CD4-positive, alpha-beta T cell treated with Interleukin-17A for 1 hour (primary cell): ENCODE measurements at places on chromosomes 13 and 19.

- DNase-seq, result no peak
Observed at GRCh38 chr13:42836930-42837690, 55.7 kb downstream of the FAM216B start.

GRCh38 chr19:6048793-6049405, 61.4 kb downstream of the RFX2 start:
- peak; percentile 82 for DNase-seq

GRCh38 chr13:113567681-113568080, 16.9 kb upstream of the TFDP1 start:
- no peak for DNase-seq

DNA sequence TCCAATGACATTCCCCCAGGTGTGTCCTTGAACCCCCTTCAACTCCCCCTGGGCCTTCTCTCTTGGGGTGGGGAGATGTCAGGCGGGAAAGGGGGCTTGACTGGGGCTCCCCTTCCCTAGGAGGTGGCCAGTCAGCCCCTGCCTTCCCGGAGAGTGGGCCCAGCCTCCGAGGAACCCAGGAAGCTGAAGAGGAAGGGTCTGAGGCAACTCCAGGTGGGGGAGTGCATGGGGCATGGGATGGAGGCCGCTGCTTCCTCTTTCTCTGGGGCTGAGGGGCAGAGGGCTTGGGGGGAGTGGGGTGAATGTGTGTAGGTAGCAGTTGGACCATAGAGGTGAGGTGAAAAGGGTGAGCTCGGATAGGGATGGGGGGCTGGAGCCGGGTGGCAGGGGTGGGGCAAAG, 2.7 kb upstream of the INAFM1 start:
- DNase-seq, result no peak

DNA sequence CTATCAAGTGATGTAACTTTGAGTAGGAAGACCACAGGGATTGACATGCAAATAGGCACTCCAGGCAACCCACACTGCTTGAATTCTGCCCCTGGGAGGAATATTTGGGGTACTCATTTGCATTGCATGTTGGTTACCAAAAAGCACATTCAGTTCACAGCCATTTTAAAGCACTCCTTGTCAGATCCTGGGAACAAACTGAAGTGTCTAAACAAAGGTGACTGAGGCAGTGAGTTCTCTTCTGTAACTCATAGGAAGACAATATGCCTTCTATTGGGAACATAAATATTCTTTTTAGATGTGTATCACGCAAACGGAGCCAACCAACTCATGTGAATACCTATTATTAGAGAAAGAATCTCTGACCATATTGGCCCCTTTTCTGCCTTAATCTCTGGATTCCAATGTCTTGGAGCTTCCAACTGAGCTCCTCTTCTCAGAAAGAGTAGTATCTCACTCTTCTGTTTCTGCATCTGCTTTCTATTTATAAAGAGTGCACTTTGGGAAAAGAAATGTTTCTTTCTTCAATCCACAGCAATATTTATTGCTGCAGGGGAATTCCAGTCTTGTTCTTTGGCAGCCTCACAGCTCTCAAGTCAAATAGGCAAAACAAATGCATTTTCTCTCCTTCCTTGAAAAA, 125.7 kb upstream of the NBEA start:
- no peak for DNase-seq

- DNase-seq, result peak; percentile 88
Observed at GRCh38 chr19:5961969-5962945, 15.7 kb downstream of the RANBP3 start.

DNA sequence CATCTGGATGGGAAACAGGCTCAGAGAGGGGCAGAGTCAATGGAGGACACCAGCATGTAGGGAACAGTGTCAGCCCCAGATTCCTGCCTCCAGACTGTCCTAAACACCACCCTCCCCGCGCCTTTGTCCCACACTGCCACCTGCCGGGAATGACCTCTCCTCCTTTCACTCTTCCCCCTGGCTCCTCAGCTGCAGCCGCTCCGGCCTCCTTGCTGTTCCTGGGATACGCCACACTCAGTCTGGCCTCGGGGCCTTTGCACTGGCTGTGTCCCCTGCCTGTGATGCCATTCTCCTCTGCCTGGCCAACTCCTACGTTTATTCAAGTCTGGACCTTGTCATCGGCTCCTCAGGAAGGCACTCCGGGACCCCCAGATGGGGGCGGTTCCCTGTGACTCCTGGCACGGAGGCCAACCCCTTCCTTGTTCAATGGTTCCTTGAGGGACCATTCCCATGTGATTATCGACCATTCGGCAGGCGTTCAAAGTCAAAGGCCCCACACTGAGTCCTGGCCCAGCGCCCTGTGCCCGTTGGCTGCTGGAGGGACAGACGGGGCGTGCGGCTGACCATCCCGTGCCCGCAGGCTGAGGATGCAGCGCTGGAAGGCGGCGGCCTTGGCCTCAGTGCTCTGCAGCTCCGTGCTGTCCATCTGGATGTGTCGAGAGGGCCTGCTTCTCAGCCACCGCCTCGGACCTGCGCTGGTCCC, 15.8 kb downstream of the FUT6 start:
- DNase-seq, result no peak

DNA sequence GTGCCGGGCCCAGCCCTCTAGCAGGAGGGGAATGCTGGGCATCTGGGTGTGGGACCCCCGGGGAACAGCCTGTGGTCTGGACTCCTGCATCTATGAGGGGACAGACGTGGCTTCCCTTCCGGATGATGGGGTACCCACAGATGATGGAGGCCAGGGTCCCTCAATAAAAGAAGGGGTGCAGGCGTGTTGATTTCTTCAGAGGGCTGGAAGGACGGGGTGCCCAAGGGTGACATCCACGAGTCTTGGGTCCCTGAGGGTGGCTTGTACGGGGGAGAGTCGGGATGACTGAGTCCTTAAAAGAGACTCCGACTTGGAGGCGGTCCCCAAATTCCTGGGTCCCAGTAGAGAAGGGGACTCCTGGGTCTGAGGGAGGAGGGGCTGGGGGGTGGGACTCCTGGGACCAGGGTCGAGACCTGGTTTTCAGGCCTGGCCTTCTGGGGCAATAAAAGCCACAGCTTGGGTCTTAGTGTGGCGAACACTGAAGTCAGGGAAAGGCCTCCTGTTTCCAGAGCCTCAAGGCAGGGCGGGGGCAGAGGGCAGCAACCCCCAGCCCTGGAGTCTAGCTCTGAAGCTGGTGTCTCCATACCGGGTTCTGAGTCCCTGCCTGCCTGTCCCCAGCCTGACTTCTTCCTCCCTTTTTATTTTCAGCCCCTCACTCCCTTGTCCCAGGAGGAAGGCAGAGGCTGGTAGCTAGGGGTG, 459 bp upstream of the GRIN2D start:
- no peak for DNase-seq

- DNase-seq, result no peak
Observed at GRCh38 chr13:45238945-45239795, 38.3 kb upstream of the KCTD4 start.

DNA sequence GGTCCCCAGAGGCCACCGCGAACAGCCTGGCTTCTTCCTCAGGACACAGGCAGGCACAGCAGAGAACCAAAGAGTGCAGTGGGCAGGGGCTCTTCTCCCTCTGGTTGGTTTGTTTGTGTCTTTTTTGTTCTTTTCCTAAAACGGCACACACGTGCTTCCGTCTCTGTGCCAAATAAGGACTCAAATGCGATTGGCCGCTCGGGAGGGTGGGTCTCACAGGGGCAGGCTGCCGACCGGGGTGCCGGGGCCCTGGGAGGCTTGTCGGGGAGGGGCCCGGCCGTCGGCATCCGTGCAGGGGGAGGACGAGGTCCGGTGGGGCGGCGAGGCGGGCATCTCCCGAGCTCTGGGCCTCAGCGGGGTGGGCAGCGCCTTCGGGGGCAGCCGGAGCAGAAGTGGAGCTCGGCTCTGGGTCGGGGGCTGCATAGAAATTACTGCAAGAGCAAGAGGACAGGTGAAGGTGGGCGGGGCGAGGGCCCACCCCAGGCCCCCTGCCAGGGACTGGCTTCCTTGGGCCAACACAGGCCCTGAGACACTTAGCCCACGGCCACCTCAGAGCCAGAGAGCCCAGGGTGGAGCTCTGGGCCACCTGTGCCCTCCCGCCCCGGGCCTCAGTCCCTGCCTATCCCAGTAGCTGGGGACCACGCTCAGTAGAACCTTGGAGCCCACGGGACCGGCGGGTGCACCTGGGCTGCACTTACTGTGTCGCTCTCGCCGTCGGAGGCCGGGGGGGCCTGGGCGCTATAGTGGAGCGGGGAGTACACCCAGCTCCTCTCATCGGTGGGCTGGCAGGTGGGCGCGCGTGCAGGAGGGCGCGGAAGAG, 6.4 kb upstream of the CACTIN start:
- DNase-seq, result no peak

- DNase-seq, result no peak
Observed at GRCh38 chr19:35585848-35586247, at the start of gene PMIS2. Gene PMIS2 (plus strand): TSS chr19:35586173. CDS start chr19:35586260, 87 bp downstream.

DNA sequence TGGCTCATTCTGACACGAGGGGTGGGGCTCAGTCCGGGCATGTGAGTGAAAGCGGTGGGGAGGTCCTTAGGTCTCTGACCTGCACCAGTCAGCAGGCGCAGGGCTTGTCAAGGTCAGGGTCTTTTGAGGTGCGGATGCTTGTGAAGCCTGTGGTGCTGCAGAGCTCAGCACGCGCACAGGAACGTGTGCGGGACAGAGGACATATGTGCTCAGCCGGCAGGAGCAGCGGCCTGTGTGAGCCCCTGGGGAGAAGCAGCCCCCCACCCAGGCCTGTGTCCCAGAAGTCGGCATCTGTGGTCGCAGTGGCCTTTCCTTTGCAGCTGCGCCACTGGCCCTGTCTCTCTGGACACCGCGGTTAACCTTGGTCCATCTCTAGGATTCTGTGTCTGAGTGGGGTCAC, 30.9 kb downstream of the ATP4B start:
- no peak for DNase-seq

DNA sequence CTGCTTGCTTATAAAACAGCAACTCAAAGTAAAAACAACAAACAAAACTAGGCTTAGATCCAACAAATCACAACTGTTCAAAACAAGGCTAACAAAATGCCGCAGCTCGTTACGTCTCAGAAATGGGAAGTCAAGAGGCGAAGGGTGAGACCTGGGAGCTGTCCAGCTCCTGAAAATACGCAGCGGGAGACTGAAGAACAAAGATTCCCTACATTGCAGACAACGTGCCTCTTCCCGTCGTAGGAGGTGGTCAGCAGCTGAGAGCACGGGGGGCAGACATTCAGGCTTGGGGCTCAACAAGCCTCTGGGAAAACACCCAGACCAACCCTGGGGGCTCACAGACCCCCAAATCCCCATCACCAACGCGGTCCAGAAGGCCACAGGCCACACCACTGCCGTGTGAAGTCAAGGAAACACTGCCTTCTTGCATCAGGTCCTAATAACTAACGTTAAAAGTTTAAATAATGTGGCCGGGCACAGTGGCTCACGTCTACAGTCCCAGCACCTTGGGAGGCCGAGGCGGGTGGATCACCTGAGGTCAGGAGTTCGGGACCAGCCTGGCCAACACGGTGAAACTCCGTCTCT, 13.5 kb downstream of the PLPP2 start:
- no peak for DNase-seq

DNA sequence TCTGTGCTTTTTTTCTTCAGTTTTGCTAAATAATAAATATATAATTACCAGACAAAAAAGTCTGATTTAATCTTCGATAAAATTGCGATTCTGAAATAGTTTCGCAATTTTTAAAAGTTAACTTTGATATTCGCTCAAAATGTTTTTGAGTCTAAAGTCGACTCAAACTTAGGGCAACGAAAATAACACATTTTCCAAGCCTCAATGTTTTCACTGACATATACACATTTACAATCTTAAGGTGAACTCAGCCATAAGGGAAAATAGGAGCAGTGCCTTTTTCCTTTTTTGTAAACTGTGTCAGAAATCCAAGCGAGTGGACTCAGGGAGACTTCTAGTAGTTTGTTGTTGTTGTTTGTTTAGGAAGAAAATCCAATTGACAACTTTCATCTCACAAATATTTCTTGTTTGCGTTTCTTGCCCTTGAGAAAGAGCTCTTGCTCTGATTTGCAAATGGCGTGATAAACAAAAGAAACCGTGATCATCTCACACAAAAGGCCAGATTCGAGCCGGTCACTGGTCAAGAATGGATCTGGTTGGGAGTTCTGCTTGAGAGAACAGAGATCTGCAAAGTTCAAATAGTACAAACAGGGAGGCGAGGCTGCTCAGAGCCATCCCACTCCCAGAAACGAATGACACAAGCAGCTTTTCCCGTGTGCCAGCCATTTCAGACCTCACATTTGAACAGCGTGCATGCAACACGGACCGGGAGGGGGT, 2.1 kb downstream of the SOX21 start:
- no peak for DNase-seq

- no peak for DNase-seq
Observed at GRCh38 chr19:1167687-1168571, 6.1 kb downstream of the SBNO2 start.

DNA sequence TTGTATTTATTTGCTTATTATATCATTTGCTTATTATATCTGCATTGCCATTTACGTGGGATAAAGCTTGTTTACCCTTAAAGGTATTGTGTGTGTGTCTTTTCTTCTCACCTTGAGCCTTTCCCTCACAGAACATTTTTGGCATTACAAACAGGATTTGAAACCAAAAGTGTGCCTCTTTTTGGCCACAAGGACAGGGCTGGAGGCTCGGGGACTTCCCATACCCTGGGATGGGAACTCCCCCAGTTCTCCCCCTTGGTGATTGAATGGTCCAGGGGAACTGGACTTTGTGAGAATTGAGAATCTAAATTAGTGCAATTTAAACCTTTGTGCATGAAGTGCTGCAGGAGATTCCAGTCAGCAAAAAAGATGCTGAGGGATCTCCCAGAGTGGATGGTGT, 2.4 kb upstream of the ZNF506 start:
- no peak for DNase-seq

DNA sequence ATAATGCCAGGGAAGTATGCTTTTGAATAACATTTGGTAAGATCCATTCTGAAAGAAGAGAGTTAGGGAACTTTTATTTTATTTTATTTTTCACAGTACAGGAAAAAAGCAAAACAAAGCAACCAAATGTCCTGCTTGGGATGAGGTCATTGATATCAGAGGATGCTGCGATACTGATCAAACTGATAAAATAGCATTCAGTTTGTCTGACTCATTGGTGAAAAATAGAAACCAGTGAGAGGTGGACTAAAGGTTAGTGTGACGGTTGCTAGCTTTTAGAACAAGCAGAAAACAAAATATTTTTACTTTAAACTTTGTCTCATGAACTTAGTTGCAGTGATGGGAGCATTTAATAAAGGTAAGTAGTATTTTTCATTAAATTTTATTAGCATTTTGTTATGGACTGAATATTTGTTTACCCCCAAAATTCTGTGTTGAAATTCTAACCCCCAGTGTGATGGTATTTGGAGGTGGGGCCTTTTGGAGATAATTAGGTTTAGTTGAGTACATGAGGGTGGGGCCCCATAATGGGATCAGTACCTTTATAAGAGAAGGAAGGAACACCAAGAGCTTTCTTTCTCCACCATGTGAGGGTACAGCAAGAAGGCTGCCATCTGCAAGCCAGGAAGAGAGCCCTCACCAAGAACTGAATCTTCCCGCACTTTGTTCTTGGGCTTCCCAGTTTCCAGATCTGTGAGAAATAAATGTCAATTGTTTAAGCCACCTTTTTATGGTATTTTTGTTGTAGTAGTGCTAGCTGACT, 37.3 kb downstream of the ITGBL1 start:
- DNase-seq, result no peak
